Left ventricle myocardium superior (tissue), 1 donor: ENCODE measurements at places on chromosomes 3 and 15.

DNA sequence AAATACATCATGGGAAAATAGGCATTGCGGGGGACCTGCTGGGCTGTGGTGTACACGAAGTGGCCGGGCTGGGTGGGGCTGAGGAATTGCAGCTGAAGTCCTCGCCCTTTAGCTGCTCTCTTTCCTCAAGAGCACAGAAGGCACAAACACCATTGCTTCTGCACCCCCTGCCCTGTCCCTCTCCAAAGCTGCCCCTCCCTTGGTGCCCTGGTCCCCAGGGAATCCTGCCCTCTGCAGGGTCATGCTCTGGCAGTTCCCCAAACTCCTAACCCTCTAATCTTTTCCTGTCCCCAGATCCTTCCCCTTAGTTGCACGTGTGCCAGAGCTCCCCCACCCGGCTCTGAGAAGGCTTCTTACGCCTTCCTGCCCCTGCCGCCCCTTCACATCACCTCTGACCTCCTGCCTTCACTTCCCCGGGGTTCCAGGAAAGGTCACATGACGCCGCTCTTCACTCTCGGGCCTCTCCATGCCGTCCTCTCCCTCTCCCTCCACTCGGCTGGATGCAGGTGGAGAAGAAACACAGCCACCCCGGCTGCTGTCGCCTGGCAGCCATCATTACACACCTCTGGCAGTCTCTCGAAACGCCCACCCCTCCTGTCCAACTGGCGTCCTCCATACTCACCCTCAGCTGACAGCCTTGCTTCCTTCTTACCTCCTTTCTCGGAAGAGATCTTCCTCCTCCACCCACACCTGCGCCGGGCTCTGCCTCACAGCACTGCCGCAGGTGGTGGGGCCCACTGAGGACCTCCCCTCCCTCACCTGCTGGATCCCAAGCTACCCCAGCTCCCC, 6.9 kb upstream of the PCSK6 start:
- no peak for DNase-seq

DNA sequence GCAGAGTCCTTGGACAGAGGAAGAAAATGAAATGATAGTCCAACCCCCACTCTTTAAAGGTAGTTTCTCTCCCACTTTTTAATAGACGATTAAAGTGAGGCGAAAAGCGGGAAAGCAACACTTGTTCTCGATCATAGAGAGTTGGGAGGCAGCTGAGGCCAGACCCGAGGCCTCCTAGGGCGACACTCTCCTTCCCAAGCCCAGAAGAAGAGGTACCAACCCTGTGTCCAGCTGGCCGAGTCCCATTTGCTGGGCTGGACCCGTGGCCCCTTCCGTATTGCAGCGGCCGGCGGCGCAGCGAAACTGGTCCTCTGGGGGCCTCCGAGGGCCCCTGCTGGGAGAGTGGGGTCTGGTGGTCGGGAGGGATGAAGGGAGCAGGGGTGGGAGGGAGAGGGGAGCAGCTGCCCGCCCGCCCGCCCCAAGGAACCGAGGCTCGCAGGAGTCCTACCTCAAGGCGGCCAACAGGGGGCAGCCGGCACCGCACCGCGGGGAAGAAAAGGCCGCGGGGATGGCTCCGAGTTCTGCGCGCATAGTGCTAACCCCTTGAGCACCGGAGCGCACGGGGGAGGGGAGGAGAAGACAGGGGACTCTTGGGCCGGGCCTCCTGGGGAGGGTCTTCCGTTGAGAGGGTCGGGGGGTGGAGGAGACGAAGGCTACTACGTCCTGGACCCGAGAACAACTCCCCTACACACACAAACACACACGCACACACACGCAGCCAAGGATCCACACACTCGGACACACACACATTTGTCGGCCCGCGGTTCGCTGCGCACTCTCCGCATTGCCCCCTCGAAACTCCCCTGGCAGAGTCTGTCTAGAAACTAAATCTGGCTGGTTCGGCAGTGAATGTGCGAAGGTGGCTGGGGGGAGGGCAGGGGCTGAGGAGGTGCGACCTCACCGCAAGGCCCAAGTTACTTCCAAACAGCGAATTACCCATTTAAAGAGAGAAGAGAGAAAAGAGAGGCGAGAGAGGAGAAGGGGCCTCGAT, 2.0 kb downstream of the WNT5A start:
- peak; percentile 84 for DNase-seq

DNA sequence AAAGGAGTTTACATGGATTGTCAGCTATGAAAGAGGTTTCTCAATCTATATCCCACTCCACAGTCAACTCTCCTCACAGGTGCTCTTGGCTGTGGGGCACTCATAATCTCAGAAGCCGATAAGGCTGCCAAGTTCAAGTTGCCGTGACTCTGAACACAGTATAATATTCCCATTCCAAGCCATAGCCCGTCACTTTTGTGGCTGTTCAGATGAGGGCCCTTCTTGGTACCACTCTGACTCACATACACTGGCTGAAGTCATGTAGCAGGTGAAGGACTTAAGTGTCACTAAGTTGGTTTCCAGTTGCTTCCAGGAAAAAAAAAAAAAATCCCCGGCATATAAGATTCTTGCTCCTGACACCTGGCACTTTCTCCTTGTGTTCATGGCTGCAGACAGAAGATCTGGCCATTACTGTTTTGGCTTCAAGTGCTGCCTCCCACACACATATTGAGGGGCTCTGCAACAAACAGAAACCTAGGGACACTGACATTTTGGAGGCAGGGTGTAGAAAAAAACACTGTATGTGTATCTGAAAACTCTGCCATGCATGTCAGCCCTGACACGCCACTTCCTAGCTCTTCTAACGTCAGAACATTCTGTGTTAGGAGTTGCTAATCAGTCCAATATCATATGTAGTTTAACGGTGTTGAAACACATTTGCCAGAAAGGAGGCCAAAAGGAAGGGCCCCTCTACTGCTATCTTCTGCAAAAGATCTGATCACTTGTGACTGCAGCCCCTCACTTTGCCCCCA, 170.2 kb upstream of the ICE2 start:
- no peak for DNase-seq

DNA sequence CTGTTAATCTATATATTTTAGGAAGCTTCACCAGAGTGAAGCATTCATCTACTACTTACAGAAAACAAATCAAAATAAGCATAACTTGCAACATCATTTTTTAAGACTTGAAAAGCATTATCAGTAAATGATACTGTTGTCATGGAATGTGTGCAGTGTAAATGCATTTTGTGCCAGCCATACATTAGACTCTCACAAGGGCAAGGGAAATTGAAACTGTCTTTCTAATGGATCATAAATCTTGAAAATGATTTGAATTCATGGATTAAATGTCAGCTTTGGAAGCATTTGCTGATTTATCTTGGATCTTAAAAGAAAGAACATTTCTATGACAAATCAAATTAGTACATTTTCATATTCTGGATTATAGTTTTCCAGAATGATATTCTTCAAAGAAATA, 338.3 kb upstream of the SGO1 start:
- DNase-seq = no peak

DNA sequence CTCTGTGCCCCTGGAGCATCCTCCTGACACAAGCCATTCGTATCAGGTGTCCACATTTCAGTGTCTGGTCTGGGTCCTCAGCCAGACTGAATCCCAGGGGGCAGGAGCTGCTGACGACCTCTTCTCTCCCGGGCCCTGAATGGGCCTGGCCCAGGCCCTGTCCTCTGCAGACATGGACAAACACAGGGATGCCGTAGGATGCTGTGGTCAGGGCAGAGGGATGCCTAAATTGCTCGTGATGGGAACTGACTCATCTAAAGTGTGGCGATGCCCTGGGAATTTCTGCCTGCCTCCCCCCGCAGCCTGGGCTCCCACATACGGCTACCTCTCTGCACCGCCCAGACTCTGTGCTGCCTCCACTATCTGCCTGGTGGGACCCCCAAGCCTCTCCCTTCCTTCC, 58.5 kb upstream of the CTSH start:
- no peak for DNase-seq

GRCh38 chr15:77737238-77738037, 104.7 kb upstream of the LINGO1 start:
- DNase-seq = no peak

- no peak for DNase-seq
These were observed 147.9 kb upstream of the CGNL1 start for GRCh38 chr15:57228395-57228794.

GRCh38 chr3:195033531-195034091, 237.3 kb downstream of the XXYLT1 start:
- DNase-seq = no peak

DNA sequence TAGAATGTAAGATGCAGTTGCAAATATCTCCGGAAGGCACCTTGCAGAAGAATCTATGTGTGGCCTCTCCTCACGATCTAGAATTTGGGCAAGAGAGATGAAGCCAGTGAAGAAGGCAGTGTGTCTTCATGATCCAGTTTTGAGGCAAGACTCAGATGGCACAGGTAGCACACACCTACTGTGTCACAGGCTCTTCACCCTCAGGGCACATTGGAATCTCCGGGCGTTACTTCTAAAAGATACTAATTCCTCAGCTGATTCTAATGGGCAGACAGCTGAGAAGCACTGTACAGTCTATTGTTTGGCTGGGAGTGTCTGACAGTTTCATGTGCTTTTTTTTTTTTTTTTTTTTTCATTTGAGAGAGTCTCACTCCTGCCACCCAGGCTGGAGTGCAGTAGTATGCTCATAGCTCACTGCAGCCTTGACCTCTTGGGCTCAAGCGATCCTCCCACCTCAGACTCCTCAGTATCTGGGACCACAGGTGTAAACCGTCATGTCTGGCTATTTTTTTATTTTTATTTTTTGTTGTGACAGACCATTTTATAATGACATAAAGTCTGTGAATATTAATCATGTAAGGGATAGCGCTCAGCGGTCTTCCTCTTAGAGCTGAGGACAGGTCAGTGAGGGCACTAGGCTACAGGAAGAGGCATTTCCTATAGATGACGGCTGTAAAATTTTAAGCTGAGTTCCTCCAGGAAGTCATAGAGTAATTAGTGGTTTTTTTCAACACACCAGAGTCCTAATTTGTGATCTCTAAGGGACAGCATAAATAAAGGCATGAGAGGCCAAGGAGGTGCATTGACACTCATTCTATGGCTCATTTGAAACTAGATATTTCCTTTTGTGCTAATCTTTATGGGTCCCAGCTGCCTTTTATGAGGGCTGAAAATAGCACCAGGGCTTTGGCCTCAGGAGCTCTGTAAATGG, 4.0 kb downstream of the C3orf52 start:
- no peak for DNase-seq

- DNase-seq = no peak
These were observed 5.0 kb downstream of the THBS1 start for GRCh38 chr15:39585871-39586301.

DNA sequence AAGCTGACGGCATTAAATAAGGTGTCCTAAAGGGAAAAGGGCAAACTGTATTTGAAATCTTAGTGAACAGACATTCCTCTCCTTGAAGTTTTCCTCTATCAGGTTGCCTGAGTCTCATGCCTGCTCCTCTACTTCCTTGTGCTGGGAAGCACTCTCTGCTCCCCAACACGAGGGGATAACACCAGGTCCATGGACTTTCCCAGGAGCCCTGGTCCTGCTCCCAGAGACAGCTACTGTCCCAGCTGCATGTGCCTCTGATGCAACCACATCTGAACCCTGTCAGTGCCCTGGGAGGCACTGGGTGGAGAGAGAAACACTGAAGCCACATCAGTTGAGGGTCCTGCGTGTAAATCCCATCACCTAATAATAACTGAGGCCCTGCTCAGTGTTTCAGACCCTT, 7.4 kb downstream of the TLR9 start:
- DNase-seq = no peak

DNA sequence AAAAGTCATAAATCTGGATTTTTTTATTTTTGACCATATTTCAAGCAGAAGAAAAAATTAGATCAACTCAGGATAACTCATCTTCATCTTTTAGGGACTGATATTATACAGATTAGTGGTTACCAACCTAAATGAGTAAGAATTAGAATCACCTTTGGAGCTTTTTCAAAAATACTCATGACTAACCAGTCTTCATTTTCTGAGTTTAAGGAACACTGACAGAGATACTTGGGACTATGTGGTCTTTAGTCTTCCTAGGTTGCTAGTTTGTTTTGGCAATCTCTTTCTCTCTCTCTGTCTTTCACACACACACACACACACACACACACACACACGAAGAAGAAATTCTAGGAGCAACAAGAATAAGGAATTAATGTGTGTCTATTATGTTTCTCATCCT, 50.1 kb downstream of the TMOD3 start:
- no peak for DNase-seq

DNA sequence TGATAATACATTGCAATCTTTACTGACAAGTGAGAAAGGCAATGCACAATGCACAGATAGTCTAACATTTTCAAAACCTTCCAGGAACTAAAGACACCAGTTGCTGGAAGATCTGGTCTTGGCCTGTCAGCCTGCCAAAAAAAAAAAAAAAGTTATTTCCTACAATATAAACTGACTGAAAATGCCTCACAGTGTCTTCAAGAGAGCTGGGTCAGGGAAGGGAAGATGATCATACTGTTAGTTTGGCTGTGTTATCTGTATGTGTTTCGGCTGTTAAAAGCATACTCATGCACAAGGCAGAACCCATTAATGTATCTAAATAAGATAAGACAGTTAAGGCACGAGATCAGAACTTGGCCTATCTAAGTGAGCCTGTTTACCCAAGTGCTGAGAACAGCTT, 673.4 kb downstream of the MECOM start:
- DNase-seq = no peak

DNA sequence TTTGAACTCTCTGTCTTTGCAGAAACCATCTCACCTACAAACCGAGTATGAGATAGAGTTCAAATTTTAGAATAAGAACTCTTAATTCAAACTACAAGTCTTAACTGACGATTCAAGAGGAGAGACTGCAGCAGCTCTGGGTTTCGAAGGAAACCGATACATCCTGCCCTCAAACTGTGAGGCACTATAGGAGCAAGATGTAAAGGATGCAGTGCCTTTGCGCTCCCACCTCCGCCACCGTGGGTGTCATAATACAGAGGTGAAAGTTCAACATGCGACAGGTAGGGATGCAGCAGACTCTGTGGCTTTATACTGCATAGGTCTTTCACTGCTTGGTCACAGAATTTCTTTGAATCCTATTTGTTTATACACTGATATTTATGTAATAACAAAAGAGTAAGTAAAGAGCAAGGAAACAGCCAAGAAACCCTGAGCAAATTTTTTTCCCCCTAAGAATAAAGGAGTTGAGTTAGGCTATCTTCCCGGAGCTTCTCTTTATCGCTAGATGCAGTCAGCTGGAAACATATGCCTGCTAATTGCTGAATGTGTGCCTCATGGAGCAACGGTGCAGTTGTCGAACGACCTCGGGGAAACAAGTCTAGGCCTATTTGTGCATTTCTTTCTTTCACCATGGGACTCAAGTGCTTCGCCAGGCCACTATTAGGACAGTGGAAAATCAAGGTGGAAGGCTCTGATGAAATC, 1097.6 kb upstream of the CFAP20DC start:
- DNase-seq = no peak

DNA sequence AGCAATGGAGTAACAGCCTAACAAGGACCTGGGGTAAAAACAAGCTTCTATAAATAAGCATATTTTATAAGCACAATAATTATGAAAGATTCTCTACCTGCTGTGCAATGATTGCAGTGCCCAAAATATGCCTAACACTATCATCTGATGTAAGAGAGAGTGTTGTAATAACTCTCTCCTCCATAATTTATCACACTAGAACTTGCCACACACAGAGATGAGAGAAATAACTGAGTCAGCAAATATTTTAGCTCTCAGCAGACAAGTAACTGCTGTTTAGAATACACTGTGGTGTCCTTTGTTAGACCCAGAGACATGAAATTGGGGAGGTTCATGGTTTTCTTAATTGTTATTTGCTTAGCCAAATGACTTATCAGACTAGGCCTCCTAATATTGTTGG, 105.3 kb upstream of the ACP3 start:
- no peak for DNase-seq
